ENCODE measurements at places on chromosomes 7 and 10.

DNA sequence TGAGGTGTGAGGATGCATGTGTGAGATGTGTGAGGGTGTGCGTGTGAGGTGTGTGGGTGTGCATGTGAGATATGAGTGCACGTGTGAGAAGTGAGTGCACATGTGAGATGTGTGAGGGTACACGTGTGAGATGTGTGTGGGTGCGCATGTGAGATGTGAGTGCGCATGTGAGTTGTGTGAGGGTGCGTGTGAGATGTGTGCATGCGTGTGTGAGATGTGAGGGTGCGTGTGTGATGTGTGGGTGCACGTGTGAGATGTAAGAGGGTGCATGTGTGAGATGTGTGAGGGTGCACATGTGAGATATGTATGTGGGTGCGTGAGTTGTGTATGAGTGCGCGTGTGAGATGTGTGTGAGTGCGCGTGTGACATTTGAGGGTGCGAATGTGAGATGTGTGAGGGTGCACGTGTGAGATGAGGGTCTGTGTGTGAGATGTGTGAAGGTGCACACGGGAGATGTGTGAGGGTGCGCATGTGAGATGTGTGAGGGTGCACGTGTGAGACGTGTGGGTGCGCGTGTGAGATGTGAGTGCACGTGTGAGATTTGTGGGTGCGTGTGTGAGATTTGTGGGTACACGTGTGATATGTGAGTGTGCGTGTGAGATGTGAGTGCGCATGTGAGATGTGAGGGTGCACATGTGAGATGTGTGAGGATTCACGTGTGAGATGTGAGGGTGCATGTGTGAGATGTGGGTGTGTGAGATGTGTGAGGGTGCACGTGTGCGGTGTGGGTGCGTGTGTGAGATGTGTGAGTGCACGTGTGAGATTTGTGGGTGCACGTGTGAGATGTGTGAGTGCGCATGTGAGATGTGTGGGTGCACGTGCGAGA, 30.5 kb downstream of the PPIF start:
- H3K27ac ChIP-seq, result no peak overlapping the region
- no peak for DNase-seq
- H3K4me1 ChIP-seq, result peaks cover 3% of the 10 kb centered on the region
- H3K27me3 ChIP-seq, result peaks cover 18% of the 10 kb centered on the region
- no peaks in the 10 kb centered on the region for H3K36me3 ChIP-seq
- no peak overlapping the region for H3K4me3 ChIP-seq

DNA sequence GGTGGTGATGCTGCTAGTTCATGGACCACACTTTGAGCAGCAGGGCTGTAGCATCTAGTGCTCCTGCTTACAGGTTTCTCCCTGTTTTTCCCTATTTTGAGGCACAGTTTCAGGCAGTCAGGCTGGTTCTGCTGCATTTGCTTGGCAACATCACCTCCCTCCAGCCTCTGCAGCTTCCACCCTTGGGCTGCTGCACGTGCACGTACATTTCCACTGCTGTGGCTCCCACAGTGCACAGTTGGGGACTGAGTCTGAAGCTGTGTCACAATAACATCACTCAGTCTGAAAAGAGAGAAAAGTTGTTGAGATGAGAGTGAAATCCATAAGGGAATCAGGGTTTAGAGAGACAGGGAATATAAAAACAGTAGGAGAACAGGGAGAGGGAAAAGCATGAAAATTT, 230.7 kb upstream of the FZD1 start:
- no peak for DNase-seq
- no peak overlapping the region for H3K4me3 ChIP-seq
- H3K4me1 ChIP-seq, result no peaks in the 10 kb centered on the region
- no peak overlapping the region for H3K27ac ChIP-seq
- peaks cover 4% of the 10 kb centered on the region for H3K27me3 ChIP-seq

GRCh38 chr7:134502463-134503371, 24.6 kb upstream of the AKR1B10 start:
- H3K4me1 ChIP-seq, result no peaks in the 10 kb centered on the region
- peaks cover 18% of the 10 kb centered on the region for H3K27me3 ChIP-seq
- no peak overlapping the region for H3K27ac ChIP-seq

DNA sequence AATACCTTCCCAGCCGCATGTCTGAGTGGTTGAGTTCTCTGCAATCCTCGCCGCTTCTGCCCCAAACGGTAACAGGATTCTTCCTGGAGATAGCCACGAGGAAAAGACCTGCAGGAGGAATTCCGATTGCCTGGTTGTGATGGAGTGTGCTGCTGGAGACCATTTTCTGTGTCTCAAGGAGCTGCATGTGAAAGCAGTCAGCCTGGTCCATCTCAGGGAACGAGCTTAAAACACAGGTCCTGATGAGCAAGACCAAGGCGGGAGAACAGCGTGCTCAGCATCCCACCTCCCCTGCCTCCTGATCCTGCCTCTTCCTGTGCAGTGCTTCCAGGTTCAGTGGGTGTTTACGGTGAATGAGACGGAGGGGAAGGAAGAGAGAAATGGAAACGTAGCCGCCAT, 26.5 kb downstream of the VIPR2 start:
- no peak overlapping the region for H3K4me3 ChIP-seq
- H3K27ac ChIP-seq, result no peak overlapping the region
- H3K27me3 ChIP-seq, result peaks cover 53% of the 10 kb centered on the region
- H3K4me1 ChIP-seq, result peaks cover 3% of the 10 kb centered on the region

DNA sequence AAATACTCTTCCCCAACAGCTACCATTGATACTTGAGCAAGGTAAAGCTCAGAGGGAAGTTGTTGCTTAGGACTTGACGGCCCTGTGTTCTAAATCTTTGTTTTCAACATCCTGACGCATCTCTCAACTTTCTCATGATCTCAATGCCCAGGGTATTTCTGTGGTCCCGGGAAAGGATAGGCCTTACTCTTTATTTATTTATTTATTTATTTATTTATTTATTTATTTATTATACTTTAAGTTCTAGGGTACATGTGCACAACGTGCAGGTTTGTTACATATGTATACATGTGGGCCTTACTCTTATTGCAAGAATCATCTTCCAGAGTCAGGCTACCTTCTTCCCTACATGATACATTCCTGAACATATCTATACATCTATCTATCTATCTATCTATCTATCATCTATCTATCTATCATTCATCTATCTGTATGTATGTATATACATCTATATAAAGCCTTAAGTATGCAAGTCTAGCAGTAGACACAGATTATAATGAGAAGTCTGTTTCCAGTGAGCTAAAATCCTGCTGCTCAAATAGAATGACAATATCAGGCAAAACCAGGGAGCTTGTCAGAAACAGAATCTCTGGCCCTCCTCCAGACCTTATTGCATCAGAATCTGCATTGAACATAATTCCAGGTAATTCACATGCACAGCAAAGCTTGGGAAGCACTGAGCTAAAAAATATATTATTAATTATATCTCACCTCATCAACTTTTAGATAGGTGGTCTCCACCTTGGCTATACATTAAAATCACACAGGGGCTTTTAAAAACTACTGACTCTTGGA, 12.2 kb upstream of the CPA5 start:
- peaks cover 2% of the 10 kb centered on the region for H3K4me1 ChIP-seq
- H3K36me3 ChIP-seq, result peaks cover 2% of the 10 kb centered on the region
- no peak overlapping the region for H3K27ac ChIP-seq
- H3K27me3 ChIP-seq, result peaks cover 34% of the 10 kb centered on the region
- no peak for DNase-seq

- H3K36me3 ChIP-seq, result no peaks in the 10 kb centered on the region
- H3K27ac ChIP-seq, result no peak overlapping the region
- no peaks in the 10 kb centered on the region for H3K4me1 ChIP-seq
- H3K4me3 ChIP-seq, result no peak overlapping the region
- DNase-seq, result no peak
These were observed 220.7 kb upstream of the GLI3 start for GRCh38 chr7:42457663-42458062.

Data from T-helper 17 cell (primary cell).